Stimulated activated CD4-positive, alpha-beta T cell treated with anti-CD3 and anti-CD28 coated beads, Interleukin-4, amount 100 ng/mL, for 1 hour (primary cell): ENCODE measurements at places on chromosomes 1 and 21.

GRCh38 chr1:155072531-155073289, 5.9 kb upstream of the EFNA3 start:
- no peak for DNase-seq

DNA sequence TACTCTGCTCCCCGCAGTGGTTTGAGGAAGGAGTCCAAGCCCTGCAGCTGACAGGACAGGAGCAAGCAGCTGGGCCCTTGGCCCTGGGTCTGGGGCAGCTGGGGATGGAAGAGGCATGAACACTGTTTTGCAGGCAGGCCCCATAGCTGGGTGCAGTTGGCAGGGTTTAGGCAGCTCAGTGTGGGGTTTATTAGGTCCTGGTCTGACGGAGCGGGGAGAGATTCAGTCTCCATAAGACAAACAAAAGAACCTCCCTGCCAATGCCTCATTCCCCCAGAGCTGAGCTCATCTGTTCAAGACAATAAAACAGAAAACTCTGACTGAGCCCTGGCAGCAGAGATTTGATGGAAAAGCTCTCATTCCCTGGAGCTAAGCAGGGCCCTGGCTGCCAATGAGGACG, 37.3 kb downstream of the OLFML2B start:
- DNase-seq = no peak

- DNase-seq = no peak
These were observed 3.2 kb downstream of the BARHL2 start for GRCh38 chr1:90713741-90714509.

DNA sequence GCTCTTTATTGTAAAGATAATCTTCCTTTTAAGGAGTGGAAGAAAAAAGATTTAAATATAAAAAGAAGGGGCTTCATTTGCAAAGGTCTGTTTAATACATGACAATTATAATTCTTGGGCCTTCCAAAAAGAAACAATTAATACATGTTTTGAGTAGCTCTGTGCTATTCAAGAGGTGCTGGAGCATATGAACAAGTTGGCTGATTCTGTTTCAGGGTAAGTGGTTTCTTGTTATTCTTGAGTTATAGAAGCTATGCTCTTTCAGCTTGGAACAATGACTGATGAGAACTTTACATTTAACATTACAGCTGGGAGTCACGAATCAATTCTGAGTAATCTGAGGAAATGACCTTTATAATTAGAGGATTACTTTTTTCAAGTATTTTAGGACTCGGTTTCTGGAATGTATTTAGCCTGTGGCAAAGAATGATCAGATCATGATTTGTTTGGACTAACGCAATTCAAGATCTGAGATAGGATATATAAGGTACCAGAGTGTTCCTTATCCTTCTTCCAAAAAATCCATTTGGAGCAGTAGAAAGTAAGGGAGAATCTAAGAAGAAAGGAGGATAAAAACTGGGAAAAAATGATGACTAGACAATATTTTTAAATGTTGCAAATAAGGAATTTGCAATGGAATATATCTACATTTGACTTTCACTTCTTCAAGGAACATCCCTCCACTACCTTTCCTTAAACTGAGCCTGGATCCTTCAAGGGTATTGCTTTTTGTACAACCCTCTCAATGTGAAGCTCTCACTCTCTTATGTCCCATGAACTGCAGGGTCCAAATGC, 77.1 kb upstream of the KCTD3 start:
- no peak for DNase-seq

- DNase-seq = no peak
These were observed 13.5 kb downstream of the SLC9A1 start for GRCh38 chr1:27141266-27142003.

GRCh38 chr1:202561240-202561639, 149.0 kb downstream of the SYT2 start:
- DNase-seq = no peak

- DNase-seq = no peak
These were observed 29.2 kb downstream of the FMO1 start for GRCh38 chr1:171277534-171277933.

DNA sequence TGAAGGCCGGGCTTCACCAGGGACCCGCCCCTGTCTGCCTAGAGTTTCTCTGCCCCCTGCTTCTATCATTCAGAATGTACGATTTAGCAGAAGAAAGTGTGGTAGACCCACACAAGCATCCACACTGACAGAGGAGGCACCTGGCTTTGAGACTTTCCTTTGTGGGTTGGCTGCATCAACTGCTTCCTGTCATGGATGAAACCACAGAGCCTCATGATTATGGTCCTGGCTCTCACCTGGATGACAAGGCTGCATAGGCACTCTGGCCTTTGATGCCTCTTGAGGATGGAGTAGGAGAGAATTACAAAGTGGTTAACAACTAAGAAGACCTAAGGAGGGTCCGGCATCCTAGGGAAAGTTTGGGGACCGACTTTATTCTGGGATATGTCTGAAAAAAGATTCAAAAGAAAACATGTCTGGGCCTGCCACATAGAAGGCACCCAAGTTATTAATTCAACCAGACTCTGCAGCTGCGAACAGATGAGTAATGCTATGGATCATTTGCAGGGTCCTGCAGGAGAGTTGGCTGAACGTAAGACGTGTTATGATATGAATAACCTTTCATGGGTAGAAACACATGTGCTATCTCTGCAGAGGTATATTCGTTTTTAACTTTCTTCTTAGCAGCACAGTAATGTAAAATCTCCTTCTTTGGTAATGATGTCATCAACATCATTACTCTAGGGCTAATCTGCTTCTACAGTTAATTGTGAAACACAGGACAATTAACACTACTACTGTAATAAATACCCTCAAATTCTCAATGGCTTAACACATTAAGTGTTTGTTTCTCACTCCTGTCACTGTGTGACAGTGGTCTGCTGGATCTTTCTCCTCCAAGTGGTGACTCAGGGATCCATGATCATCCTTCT, 136.2 kb downstream of the SLC35F3 start:
- no peak for DNase-seq

DNA sequence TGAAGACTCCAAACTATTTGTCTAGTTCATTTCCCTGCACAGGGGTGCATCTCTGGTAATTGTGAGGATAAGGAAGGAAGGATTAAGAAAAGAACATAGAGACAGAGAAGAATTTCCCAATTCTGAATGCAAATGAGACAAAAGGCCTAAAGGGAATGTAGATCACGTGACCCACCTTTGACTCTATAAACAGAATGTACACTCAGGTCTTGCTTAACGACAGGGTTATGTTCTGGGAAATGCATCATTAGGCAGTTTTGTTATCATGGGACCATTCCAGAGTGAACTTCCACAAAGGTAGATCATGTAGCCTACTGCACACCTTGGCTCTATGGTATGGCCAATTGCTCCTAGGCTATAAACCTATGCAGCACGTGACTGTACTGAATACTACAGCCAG, 252.3 kb upstream of the ZP4 start:
- DNase-seq = no peak

DNA sequence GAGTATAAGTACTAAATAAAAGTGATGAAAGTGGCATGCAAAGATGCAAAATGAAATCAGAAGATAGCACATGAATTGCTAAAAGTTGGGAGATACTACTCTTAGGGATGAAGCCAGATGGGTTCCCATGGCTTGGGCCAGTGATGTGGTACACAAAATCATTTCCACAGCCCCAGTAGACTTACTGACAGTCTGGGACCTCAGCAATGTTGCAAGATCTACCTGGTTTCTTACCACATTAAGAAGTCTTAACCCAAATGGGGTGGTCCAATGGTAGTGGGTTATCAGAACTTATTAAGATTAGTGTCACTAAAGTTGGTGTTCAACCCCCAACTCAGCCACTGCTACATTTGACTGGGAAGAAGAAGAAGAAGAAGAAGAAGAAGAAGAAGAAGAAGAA, 227.7 kb upstream of the IRF2BP2 start:
- DNase-seq = no peak

DNA sequence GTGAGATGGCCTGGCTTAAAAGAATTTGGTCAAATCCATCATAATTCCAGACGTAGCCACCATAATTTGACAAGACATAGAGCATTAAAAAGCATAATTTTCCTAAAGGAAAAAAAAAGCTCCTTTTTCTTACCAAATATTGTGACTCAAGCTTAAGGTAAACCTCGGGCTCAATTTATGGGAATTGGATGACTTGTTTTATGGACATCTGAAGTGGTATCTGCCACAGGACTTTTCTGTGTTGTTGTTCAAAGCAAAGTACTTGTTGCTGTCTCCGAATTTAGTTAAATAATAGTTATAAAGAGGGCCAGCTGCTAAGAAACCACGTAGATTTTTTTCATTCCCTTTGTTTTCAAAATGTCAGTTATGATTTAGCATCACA, 1.1 kb downstream of the MPZL1 start:
- DNase-seq = no peak

DNA sequence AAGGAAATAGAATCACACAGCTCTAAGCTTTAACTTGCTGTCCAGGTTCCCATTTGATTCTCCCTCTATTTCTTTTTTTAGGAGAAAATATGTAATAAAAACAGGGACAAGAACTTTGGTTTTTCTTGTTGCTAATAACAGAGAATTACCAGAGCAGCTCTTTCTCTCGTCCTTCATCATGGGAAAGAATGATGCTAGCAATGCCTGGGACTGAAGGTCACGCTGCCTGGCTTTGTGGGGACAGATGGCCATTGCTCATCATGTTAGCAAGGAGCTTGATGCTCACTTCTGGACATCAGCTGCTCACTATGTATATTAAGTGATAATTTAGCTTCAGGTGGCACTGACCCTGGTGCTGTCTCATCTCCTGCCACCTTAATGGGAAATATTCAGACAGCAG, 77.3 kb upstream of the AKT3 start:
- no peak for DNase-seq

GRCh38 chr1:18597160-18598042, 33.2 kb upstream of the PAX7 start:
- peak; percentile 59 for DNase-seq

- no peak for DNase-seq
These were observed 2.0 kb downstream of the TFF2 start for GRCh38 chr21:42348762-42349161.

- DNase-seq = no peak
These were observed 35.1 kb downstream of the TNFSF18 start for GRCh38 chr1:173015629-173016028.

GRCh38 chr1:51661081-51661518, 44.2 kb downstream of the OSBPL9 start:
- no peak for DNase-seq

DNA sequence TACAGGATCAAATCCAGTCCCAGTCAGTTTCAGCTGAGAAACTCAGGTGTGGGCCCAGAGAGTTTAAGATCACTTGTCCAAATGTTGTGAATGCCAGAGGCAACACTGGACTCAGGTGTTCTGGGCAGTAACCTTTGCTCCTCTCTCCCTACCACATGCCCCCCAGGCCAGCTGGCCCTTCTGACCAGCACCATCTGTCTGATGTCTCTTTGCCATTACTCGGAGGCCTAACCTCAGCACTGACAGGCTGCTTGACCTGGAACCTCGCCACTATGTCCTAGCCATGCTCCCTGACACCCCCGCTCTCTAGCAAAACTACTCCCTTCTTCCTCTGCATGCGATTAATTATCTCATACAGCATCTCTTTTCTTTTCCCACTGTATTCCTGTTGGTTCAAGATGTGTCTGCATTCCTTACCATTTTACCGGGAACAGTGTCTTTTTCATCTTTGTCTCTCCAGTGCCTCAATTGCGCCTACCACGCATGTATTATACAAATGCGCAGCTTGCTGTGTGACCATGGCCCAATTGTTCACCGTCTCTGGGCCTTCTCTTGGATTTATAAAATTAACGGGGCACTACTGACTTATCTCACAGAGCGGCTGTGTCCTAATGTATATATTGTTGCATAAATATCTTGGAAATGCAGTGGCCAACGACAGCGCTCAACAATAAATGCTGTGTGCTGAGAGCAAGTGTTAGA, 159.5 kb upstream of the IRF2BP2 start:
- no peak for DNase-seq

DNA sequence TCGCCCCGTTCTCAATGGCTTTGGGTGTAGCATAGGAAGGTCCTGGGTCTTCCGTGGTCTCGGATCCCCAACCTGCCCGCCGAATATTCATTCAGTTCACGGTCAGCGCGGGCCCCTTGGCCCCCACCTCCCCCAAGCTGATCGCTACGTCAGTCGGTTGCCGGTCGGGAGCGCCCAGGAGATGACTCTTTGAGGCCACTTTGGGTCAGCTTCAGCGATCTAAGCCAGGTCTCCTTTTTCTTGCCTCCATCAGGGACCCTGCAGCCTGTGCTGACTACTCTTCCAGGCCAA, 12.8 kb downstream of the HLX start:
- no peak for DNase-seq

- DNase-seq = no peak
These were observed 365.3 kb downstream of the HHIPL2 start for GRCh38 chr1:222182641-222183040.

DNA sequence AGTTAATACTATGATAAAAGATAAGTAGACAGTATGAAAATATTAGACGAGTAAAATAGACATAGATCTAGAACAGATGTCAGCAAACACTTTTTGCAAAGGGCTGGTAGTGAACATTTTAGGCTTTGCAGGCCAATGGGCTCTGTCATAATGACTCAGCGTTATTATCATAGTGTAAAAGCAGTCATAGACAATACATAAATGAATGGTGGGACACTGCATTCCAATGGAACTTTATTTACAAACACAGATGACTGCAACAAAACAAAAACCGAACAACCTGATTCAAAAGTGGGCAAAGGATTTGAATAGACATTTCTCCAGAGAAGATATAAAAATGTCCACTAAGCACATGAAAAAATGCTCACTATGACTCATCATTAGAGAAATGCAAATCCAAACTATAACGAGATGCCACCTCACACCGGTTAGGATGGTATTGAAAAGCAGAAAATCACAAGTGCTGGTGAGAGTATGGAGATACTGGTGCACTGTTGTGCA, 7.3 kb downstream of the GSTM5 start:
- DNase-seq = no peak

- DNase-seq = peak; percentile 49
These were observed 1.7 kb upstream of the ZBTB18 start for GRCh38 chr1:244049162-244050013.

GRCh38 chr1:157646144-157646543, 48.3 kb upstream of the FCRL4 start:
- no peak for DNase-seq

GRCh38 chr1:20008391-20008841, 29.0 kb upstream of the PLA2G2A start:
- DNase-seq = no peak

GRCh38 chr1:66556161-66556611, 22.2 kb downstream of the SGIP1 start:
- no peak for DNase-seq
